ENCODE measurements at places on chromosomes 12 and 14.

DNA sequence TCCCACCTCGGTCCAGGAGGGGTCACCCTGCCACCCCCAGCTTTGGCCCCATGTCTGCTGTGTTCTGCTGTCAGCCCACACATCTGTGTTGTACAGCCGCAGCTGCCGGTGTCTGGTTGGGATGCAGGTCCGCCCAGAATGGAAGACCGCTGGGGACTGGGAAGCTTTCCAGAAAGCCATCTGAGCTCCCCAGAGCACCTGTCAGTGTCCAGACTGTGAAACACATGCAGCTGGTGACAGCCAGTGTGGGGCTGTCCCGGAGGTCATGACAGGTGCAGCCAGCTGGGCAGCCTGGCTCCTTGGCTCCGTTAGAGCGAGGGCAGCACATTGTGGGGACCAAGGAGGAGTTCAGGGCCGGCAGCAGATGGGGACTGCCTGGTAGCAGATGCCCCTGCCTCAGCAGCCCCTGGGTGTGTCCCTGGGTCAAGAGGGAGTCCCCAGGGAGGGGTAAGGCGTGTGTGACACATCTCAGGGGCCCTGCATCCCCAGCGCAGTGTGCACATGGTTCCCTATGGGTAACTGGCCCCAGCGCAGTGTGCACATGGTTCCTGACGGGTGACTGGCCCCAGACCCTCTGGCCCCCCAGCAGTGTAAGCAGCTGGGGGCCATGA is 16.4 kb downstream of the CEP170B start:
- H3K4me1 ChIP-seq: peaks cover 6% of the 10 kb centered on the region
- no peak for DNase-seq
- H3K36me3 ChIP-seq: no peaks in the 10 kb centered on the region
- no peak overlapping the region for H3K4me3 ChIP-seq
- no peak overlapping the region for H3K27ac ChIP-seq

DNA sequence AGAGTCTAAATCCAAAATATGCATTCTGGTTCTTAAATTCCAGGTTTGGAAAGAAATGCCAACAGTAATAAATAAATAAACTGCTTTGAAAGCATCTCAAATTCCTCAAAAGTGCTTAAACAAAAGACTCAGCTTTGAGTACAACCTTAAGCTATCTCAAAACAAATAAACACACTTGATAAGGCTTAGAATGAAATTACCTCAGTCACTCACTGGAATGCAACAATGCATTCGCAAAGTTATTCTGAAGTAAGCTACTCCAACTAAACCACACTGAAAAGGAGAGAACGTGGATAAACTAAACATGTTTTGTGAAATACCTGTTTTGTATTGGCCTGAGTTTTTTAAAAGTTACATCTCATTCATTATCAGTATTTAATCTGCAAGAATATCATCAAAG is 1.2 kb downstream of the SPTSSA start:
- peak; percentile 29 for DNase-seq
- peaks cover 16% of the 10 kb centered on the region for H3K4me1 ChIP-seq
- peak overlapping the region; percentile 73 for H3K4me3 ChIP-seq
- no peaks in the 10 kb centered on the region for H3K36me3 ChIP-seq
- H3K27ac ChIP-seq: no peak overlapping the region

GRCh38 chr14:69351385-69351784 is 46.7 kb downstream of the ERH start:
- H3K4me1 ChIP-seq: peaks cover 23% of the 10 kb centered on the region
- H3K27ac ChIP-seq: no peak overlapping the region
- no peaks in the 10 kb centered on the region for H3K36me3 ChIP-seq
- H3K27me3 ChIP-seq: no peaks in the 10 kb centered on the region

GRCh38 chr12:118582863-118583262 is 206.5 kb downstream of the SUDS3 start:
- no peaks in the 10 kb centered on the region for H3K4me1 ChIP-seq
- H3K36me3 ChIP-seq: no peaks in the 10 kb centered on the region
- DNase-seq: no peak
- no peak overlapping the region for H3K4me3 ChIP-seq
- no peaks in the 10 kb centered on the region for H3K27me3 ChIP-seq
- H3K27ac ChIP-seq: no peak overlapping the region

DNA sequence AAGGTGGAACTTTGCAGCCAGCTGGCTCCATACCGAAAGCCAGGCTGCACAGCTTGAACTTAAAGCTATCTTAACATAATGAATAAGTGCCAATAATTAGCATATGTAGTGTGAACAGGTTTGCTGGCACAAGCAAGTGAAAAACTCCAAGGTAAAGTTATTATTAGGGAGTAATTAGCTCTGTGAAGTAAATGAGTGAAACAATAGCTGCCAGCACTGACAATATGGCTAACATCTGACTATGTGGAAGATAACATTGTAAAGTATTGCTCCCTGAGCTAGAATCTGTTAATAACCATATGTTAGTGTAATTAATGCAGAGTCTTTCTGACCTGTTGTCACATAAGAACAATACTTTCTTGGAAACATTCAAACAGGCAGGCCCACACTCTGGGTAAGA is 246.4 kb downstream of the SOX5 start:
- H3K27ac ChIP-seq: peak overlapping the region; percentile 9
- no peaks in the 10 kb centered on the region for H3K36me3 ChIP-seq
- no peaks in the 10 kb centered on the region for H3K27me3 ChIP-seq
- peaks cover 55% of the 10 kb centered on the region for H3K4me1 ChIP-seq
- no peak overlapping the region for H3K4me3 ChIP-seq
- DNase-seq: no peak

DNA sequence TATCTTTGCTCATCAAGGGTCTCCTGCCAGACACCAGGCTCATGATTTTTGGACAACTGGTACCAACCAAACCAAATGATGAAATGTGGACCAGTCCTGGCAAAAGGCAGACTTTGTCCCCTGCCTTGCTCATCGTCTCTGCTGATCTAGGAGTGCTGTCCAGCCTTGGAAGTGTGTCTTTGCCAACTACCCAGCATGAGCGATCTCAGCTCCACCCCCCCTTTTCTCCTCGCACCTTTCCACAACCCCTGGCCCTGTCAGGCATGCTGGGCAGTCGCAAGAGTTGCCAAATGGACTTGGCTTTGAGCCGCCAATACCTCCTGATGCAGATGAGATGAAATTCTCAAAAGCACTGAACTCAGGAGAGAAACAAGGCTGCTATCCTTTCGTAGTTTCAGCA is 174.3 kb downstream of the KCNA5 start:
- H3K4me3 ChIP-seq: no peak overlapping the region
- peaks cover 57% of the 10 kb centered on the region for H3K27me3 ChIP-seq
- peaks cover 30% of the 10 kb centered on the region for H3K4me1 ChIP-seq
- H3K36me3 ChIP-seq: no peaks in the 10 kb centered on the region
- no peak for DNase-seq
- H3K27ac ChIP-seq: no peak overlapping the region

All from neural progenitor cell (in vitro differentiated cells).